ENCODE measurements at places on chromosomes 16 and 17.

GRCh38 chr17:35287286-35287811 is 44.5 kb downstream of the SLFN5 start:
- DNase-seq, result no peak

- DNase-seq, result no peak
Measured at GRCh38 chr17:82803185-82803584, 36.6 kb downstream of the ZNF750 start.

- DNase-seq, result no peak
Measured at GRCh38 chr17:55005520-55005919, 37.0 kb downstream of the STXBP4 start.

DNA sequence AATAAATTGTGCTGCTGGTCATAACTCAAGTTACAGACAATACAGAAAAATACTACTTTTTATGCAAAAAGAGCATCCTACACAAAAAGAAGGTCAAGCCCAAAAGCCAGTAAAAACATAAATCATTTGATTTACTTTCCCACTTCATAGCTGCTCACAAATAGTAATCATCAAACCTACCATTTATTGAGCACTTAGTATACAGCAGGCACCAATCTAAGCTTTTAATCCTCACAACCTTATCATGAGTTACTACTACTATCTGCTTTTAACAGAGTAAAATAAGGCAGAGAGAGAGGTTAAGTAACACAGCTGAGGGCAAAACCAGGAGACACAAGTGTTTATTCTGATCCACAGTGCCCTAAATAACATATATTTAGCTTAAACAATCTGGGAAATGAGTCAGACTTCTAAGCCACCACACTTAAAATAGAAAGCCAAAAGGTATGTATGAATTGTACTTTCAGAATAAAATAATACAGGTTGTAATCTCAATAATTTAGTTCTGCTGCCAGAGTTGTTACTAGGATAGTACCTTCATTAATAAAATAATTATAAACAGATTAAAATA is 1.7 kb upstream of the AARS1 start:
- DNase-seq, result no peak

DNA sequence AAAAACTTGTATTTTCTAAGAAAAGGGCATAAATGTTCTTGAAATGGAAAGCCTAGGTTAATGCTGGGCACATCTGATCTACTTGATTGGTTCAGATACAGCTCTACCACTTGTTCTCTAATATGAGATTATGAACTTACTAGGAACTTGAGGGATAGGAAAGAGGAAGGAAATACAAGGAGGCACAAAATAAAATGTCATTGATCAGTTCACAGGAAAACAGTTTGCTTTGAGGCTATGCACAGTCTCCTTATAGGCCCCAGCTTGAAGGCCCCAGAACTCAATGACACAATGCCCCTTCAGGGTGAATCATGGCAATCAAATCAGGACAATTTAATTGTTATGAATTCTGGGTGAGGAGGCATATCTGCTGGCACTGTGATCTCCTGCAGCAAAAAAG is 27.1 kb downstream of the NXPH3 start:
- no peak for DNase-seq

GRCh38 chr16:62177351-62178203 is 141.3 kb upstream of the CDH8 start:
- no peak for DNase-seq

DNA sequence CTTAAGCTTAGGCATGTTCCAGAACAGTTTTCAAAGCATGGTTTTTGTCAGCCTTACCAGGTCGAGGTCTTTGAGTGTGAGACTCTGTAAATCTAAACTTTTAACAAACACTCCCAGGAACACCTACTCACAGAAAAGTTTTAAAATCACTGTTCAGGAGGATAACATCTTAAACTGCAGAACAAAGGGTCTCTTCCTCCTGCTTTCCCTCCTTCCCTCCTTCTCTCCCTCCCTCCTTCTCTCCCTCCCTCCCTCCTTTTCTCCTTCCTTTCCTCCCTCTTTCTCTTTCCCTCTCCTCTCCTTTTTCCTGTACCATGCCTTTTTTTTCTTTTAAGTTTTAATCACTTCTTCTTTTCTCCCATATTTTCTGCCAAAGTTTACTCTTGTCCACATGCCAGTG is 153.5 kb upstream of the MAF start:
- DNase-seq, result no peak

GRCh38 chr17:66373944-66374817 is 71.8 kb downstream of the PRKCA start:
- peak; percentile 25 for DNase-seq
